Stimulated activated CD4-positive, alpha-beta T cell treated with anti-CD3 and anti-CD28 coated beads, Interleukin-12 subunit alpha, Interleukin-12 subunit beta, amount 100 ng/mL, for 24 hours (primary cell): ENCODE measurements at places on chromosomes 3 and 15.

DNA sequence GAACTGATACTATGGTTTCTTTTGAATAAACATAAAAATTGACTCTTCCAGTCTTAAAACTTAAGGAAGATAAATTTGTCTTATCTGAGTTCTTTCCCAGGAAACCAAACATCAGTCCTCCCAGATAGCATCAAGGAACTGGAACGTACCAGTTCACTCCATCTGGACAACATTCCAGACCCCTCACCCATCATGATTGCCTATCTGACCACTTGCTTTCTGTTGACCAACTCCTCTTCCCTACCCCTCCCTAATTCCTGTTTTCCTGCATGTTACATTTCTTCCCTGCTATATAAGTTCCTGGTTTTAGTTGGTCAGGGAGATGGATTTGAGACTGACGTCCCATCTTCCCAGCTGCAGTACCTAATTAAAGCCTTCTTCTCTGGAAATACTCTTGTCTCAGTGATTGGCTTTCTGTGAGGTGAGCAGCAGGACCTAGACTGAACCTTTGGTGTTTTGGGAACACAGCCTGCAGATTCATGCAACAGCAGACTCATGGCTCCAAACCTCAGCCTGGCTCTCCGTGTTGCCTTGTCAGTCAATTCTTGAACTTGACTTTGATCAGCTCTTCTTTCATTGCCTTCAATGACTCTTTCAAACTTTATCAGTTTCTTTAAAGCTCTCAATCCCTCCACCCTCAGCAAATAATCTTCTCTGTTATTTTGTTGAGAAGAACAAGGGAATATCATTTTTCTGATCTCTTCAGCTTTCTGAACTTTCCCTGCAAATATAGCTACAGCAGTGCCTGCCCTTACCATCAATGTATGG is 123.6 kb downstream of the RPL22L1 start:
- no peak for DNase-seq

GRCh38 chr3:31833391-31834190 is 147.5 kb downstream of the OSBPL10 start:
- DNase-seq = no peak

DNA sequence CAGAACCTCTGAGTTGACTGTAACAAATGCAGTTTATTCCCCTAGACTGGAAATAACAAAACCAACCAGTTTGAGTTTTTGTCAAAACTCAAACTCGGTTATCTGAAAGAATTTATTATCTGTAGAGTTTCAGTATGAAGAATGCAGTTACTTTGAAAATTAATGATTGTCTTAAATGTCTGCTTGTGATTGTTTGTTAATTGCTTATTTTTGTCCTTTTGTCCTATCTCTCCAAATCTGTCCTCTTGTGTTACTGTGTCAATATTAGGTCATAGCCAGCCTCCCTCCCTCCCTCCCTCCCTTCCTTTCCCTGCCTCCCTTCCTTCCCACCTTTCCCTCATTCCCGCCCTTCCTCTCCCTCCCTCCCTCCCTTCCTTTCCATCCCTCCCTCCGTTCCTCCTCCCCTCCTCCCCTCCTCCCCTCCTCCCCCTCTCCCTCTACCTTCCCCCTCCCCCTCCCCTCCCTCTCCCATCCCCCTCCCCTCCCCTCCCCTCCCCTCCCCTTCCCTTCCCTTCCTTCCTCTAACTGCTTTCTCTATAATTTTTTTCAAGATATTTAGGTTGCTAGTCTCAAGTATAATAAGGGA is 153.5 kb downstream of the FNDC3B start:
- DNase-seq = no peak

GRCh38 chr3:71050166-71050537 is 533.4 kb downstream of the FOXP1 start:
- DNase-seq = no peak

DNA sequence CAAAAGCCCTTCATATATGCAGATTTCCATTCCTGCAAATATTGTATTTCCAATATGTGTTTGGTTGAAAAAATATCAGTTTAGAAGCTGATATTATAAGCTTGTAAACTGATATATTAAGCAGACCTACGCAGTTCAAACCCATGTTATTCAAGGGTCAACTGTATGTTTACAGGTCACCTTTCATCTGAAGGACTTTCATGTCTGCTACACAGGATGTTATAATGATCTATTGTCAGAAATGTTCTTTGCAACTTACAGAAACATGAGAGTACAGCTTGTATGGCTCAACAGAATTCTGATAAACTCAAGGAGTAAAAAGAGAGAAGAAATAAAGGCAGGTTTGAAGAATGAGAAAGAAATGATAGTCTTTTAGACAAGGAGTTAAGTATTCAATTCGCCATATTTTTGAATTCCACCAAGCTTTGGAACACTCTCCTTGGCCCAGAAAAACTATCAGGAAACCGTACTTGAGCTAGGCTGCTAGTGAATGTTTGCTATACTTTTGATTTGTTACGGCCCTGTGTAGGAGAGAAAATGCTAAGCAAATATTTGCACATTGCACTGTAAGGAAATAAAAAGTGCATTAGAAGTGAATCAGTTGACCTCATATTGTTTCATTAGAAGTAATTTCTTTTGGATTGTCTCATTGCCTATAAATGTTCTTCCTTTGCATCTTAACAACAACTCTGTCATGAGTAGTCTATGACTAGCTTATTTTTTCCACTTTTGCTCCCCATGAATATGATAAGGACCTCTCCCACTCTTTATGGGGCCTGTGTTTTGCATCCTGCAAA is 81.2 kb downstream of the NEK11 start:
- DNase-seq = no peak

GRCh38 chr3:39434574-39434973 is 28.1 kb downstream of the RPSA start:
- DNase-seq = no peak

DNA sequence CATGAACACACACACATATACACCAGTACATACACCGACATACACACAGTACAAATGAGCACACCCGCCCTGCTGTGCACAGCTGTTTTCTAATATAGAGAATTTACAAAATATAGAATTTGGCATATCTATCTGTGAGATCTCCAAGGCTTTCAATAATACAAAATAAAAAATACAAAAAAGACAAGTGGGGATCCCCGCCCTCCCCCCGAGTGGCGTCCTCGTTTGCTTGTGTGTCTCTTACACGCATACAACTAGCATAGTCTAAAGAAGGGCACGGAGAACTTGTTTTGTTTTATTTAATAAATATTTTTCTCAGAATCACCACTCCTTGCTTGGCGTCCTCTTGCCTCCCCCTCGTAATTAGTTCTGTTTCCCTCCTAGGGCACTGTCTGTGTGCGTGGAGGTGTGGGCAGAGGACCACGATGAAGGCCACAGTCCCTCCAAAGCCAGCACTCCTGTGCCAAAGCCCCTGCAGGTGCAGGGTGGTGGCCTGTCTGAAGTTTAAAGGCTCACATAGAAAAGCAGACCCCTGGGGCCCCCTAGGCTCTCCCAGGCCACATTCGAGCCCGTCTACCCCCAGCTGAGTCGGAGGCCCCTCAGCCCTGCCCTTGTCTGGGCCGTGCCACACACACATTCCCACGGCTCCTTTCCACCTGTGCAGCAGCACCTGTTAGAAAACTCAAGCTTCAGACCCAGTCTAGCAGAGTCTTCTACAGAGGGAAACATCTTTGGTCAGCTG is 82.1 kb downstream of the SEC22A start:
- no peak for DNase-seq

- DNase-seq = no peak
Observed at GRCh38 chr15:65944404-65944803, 75.1 kb downstream of the RAB11A start.

DNA sequence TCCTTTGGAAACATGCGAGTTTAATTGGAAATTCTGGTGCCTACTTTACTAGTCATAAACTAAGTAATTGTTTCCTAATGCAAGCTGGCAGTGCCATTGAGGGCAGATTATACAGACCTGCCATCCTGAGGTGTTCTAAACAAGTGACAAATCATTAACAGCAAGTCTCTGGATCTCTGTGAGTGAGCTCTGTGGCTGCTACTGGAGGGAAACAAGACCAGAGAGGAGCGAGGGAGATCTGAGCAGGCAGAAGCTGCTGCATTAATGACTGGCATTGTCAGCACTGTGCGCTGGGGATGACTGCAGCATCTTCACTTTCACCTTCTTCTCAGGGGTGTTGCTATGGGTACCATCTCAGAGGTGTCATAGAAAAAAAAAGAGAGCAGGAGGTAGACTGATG is 308.4 kb upstream of the DPH6 start:
- DNase-seq = no peak

DNA sequence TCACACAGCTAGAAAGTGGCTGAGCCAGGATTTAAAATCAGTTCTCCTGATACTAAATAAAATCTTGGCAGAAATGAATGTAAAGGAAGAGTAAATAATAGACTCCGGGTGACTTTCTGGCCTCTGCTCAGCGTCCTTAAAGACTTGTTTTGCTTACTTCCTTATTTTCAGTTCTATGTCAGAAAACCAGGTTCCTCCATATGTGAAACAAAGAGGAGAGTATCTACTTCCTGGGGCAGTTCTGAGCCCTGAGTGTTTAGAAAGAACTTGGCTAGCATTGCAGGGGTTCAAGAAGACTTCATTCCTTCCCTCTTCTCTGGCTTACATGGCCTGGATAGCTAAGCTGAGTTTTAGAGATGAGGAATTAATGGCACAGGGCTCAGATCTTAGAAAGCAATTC is 222.8 kb upstream of the TLE3 start:
- no peak for DNase-seq

DNA sequence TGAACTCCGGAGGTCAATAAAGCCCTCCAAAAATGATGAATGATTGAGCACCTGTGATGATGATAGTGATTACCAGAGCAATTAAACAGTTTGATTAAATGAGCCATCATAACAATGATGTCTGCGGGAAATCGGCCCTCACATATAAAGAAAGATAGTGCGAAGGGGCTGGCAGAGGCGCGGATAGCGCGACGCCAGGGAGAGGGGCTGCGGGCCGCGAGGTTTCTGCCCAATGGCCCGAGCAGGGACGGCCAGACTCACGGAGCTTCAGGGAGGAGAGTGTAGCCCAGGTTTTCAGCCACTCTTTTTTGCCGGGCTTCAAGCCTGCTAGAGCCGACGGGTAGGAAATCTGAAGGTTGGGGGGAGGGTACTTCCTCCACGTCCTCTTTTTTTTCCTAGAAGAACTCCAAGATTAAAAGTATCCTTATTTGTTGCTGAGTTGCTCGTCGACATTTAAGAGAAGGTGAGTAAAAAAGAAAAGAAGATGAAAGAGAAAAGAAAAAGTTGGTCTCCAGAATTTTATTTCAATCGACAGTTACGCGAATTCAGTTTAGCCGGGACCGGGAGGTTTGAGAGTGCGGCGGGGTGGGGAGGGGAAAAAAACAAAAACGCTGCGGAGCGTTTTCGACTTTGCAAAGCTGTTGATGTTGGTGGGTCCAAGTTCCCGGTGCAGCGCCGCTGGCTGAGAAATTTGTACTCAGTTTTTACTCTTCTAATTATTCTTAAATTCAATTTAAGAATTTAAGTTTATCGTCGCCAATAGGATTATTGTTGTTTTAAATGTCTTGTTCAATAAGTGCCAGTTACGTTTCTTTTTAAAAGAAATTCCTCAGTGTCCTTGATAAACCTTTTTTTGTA is 2.2 kb upstream of the MEIS2 start:
- DNase-seq = no peak

- DNase-seq = no peak
Observed at GRCh38 chr3:51974963-51975851, at the start of gene ABHD14A. Gene ABHD14A (plus strand): TSS chr3:51975064. CDS start chr3:51975136, 72 bp downstream.

GRCh38 chr3:160458151-160458550 is 8.6 kb upstream of the TRIM59 start:
- DNase-seq = no peak

GRCh38 chr3:193743702-193744047 is 150.7 kb downstream of the OPA1 start:
- DNase-seq = no peak

DNA sequence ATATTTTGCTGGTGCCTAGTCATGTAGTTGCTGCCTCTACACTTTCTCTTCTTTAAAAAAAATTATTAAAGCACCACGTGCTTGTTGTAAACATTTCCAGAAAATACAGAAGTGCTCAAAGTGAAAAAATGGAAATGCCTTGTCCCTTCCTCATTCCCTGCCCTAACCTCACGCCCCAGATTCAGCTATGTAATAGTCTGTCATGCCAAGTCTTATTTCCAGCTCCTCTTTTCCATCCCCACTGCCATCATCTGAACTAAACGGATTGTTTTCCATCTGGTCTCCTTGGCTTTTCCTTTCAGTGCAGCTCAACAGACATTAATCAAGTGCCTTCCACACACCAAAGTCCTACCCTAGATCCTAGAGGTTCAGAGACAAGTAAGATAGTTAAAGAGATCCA is 15.5 kb downstream of the ZNF774 start:
- no peak for DNase-seq

DNA sequence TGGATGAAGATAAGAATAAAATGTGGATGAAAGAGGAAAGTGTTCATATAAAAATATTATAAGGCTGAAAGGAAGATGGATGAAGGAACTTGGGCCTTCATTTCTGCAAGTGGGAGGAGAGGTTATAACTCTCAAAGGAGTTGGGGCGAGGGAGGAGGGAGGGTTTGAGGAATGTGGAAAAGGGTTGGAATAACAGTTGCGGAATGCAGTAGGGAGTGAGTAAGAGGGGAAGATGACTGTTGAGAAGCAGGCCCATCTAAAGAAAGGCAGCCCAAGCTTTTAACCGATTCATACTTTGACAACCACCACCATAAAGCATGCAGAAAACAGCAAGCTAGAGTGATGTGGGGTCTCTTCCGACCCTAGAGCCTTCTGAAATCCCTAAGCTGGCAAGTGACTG is 8.3 kb upstream of the TM4SF4 start:
- DNase-seq = no peak

GRCh38 chr15:60795471-60795870 is 316.5 kb upstream of the ICE2 start:
- DNase-seq = no peak

GRCh38 chr3:62607287-62608029 is 234.1 kb upstream of the FEZF2 start:
- no peak for DNase-seq

- DNase-seq = no peak
Observed at GRCh38 chr3:38542401-38543298, 46.5 kb downstream of the EXOG start.

GRCh38 chr3:156038869-156039268 is 81.5 kb upstream of the KCNAB1 start:
- DNase-seq = no peak

- no peak for DNase-seq
Observed at GRCh38 chr3:185519021-185519420, 20.2 kb upstream of the TMEM41A start.

DNA sequence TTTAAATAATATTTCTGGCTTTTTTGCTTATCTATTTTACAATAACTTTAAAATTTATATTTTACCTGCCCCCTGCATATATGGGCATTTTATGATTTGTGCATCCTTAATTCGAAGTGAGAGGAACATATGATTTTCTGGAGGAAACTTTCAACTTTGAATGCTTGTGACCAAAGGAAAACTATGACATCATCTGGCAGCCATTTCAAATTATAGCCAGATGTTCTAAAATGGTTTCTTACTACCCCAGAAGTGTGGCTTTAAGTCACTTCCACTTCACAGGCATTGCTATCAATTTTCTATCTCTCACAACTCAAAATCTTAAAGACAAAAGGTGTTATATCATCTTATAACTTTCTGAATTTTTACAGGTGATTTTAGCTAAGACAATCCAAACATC is 508.8 kb downstream of the RBMS3 start:
- DNase-seq = no peak

GRCh38 chr3:136653628-136654027 is 98.5 kb downstream of the STAG1 start:
- no peak for DNase-seq

GRCh38 chr3:52820736-52821135 is 9.7 kb downstream of the ITIH4 start:
- no peak for DNase-seq
